ENCODE measurements at places on chromosomes 5 and 9. TPM values are rescaled to one million over a fixed set of nuclear protein-coding genes. Genes with fewer than 3 reads are reported as not detected.

Gene FOXD4
- total RNA-seq, result not detected

Gene MCC
- 17.1 TPM for total RNA-seq

Gene FSTL4
- not detected for total RNA-seq

DNA sequence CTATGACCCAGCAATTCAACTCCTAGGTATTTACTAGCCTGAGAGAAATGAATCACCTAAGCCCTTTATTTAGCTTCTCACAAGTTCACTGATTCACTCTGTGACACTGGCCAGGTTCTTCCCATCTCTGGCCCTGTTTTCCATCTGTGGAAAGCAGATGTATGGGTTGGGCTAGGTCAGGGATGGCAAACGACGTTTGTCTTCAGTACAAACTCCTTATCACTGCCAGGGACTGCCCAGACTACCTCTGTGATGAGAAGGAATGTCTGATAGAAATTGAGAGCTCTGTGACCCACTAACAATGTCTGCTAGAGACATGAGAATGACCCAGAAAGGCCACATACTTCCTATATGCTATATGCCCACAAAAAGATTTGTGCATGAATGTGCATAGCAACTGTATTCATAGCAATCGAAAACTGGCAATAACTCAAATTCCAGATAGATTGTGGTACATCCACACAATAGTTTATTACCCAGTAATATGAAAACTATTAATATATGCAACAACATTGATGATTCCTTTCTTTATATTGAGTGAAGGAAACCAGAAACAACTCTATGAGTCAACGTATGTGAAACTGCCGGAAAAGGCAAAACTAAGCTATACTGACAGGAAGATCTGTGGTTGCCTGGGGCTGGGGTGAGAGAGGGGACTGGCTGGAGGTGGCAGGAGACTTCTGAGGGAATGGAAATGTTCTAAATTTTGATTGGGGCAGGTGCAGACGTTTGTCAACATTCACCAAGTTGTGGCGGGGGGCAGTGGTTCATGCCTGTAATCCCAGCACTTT, 32.0 kb upstream of the ADAM19 start:
- DNase-seq, result no peak

- no peak for DNase-seq
Measured at GRCh38 chr9:107945493-107945892, 455.9 kb upstream of the KLF4 start.

GRCh38 chr9:135222881-135223760, 135.7 kb downstream of the OLFM1 start:
- no peak for DNase-seq

GRCh38 chr5:5231576-5231975, 91.4 kb downstream of the ADAMTS16 start:
- no peak for DNase-seq

- DNase-seq, result no peak
Measured at GRCh38 chr9:36118706-36119105, 17.8 kb upstream of the GLIPR2 start.

DNA sequence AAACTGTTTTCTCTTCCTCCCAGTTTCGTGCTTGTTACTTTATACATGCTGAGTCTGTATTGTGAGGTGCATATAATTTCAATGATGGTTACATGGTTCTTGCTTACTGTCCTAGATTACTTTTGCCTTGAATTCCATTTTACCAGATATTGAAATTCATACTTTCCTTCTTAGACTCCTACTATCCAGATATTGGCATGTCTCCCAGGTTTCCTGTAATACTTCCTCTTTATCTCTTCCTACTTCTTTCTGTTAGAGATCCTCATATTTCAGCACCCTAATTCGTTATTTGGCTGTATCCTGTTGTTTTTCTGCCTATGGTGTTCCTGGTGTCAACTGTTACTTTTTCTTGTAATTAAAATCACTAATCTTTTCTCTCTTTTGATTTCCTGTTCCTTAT, 522.1 kb downstream of the CCDC171 start:
- no peak for DNase-seq

GRCh38 chr5:107916731-107917725, 246.3 kb upstream of the EFNA5 start:
- DNase-seq, result no peak
